Cardiac muscle cell (in vitro differentiated cells and primary cell): ENCODE measurements at places on chromosomes 12 and 14.

DNA sequence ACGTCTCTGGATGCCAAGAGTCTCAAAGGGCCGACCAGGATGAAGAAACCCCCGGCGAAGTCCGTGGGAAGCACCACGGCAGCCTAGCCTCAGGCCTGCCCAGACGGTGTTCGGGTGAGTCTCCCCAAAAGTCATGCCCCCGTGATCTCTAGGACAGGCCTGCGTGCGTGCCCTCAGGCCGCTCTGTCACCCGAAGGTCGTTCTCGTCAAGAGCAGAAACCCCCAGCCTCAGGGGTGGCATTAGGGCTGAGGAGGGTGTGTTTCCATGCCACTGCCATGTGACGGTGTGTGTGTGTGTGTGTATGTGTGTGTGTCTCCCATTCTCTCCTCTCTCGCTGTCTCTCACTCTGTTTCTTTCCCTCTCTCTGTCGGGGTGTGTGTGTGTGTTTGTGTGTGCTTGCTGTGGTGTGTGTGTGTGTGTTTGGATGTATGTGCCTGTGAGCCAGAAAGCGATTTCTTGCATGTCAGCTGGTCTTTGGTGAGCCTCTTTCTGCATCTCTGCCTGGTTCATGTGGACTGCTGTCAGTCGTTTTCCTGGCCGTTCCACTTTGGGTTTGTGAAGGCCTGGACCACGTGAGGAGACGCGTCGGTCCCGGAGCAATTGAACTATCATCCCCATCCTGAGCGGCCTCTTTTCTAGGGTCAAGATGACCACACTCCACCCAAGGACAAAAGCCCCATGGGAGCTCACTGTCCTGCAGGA, 772.5 kb upstream of the ALG10B start:
- H3K4me1 ChIP-seq, result no peaks in the 10 kb centered on the region
- DNase-seq, result no peak
- H3K27me3 ChIP-seq, result no peaks in the 10 kb centered on the region
- H3K36me3 ChIP-seq, result no peaks in the 10 kb centered on the region
- no peak overlapping the region for H3K4me3 ChIP-seq
- no peak overlapping the region for H3K27ac ChIP-seq

- DNase-seq, result no peak
- no peak overlapping the region for H3K4me3 ChIP-seq
Observed at GRCh38 chr12:80015660-80016059, 80.8 kb upstream of the PPP1R12A start.

DNA sequence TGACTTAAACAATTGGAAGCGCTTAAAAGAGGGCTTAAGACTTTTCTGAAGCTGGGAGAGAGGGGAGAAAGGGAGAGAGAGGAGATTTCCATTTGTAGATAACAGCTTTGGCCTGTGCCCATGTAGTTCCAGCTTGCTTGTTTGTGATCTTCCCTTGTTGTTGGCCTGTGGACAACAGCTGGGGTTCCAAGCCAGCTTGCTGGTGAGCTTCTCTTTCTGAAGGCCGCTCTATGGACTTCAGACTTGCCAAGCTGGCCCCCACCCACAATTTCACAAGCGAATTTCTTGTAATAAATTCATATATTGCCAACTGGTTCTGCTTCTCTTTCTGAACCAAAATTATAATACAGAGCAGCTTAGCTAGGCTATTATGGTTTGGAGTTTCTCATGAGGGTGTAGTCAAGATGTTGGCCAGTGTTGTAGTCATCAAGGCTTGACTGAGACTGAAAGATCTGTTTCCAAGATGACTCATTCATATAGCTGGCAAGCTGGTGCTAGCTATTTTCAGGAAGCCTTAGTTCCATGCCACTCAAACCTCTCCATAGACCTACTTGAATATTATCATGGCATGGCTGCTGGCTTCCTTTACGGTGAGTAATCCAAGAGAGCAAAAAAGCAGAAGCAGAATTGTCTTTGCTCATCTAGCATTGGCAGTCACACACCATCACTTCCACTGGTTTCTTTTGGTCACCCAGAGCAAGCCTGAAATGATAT, 89.4 kb downstream of the ATP23 start:
- H3K36me3 ChIP-seq, result no peaks in the 10 kb centered on the region
- H3K4me1 ChIP-seq, result no peaks in the 10 kb centered on the region
- no peak overlapping the region for H3K27ac ChIP-seq
- no peak overlapping the region for H3K4me3 ChIP-seq
- no peaks in the 10 kb centered on the region for H3K27me3 ChIP-seq

GRCh38 chr12:59698600-59698999, 102.8 kb downstream of the SLC16A7 start:
- no peak for DNase-seq
- no peak overlapping the region for H3K4me3 ChIP-seq
- no peaks in the 10 kb centered on the region for H3K36me3 ChIP-seq

GRCh38 chr12:45986641-45987339, 3.6 kb downstream of the SCAF11 start:
- no peaks in the 10 kb centered on the region for H3K36me3 ChIP-seq
- H3K27ac ChIP-seq, result peak overlapping the region; percentile 79
- H3K27me3 ChIP-seq, result no peaks in the 10 kb centered on the region
- H3K4me3 ChIP-seq, result peak overlapping the region; percentile 8
- peaks cover 32% of the 10 kb centered on the region for H3K4me1 ChIP-seq
- DNase-seq, result no peak

GRCh38 chr14:50928002-50928635, 16.2 kb downstream of the PYGL start:
- no peaks in the 10 kb centered on the region for H3K27me3 ChIP-seq
- H3K27ac ChIP-seq, result no peak overlapping the region
- no peaks in the 10 kb centered on the region for H3K36me3 ChIP-seq
- peak; percentile 95 for DNase-seq

GRCh38 chr12:94404854-94405253, 54.8 kb downstream of the CEP83 start:
- H3K4me3 ChIP-seq, result no peak overlapping the region
- H3K36me3 ChIP-seq, result peaks cover 8% of the 10 kb centered on the region
- DNase-seq, result no peak

DNA sequence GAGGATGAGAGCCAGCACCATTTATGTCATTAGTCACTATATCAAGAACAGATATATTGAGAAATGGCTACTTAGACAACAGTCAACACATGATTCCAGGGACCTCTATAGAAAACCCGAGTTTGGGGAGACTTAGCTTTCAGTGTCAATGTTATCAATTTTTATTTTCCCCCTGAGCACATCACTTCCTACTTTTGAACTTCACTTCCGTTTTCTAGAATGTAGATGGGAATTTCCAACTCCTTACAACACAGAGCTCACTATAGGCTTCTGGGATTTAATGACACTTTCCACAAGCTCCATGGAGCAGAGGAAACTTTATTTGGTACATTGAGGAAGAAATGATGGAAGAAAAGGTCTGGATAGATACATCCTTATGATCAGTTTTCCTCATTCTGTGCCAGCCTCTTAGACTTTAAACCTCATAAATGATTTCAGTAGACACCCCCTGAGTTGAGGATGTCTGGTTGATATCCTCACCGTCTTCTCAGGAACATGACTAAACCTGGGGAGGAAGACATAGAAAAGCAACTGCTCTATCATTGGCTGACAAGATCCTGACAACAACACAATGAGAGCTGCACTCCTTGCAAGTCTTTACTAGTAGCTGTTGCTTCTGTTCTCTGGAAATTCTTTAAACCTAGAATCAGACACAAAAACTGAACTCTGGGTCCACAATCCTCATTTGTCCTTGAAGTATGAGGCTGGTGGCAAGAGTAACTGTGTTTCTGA, 449.4 kb upstream of the OR4E1 start:
- H3K27ac ChIP-seq, result no peak overlapping the region
- no peaks in the 10 kb centered on the region for H3K4me1 ChIP-seq
- no peak for DNase-seq
- no peak overlapping the region for H3K4me3 ChIP-seq
- peaks cover 13% of the 10 kb centered on the region for H3K27me3 ChIP-seq

- H3K36me3 ChIP-seq, result no peaks in the 10 kb centered on the region
- peak; percentile 30 for DNase-seq
- no peak overlapping the region for H3K27ac ChIP-seq
- H3K4me3 ChIP-seq, result no peak overlapping the region
- H3K27me3 ChIP-seq, result no peaks in the 10 kb centered on the region
Observed at GRCh38 chr12:91406920-91407341, 224.3 kb upstream of the DCN start.

DNA sequence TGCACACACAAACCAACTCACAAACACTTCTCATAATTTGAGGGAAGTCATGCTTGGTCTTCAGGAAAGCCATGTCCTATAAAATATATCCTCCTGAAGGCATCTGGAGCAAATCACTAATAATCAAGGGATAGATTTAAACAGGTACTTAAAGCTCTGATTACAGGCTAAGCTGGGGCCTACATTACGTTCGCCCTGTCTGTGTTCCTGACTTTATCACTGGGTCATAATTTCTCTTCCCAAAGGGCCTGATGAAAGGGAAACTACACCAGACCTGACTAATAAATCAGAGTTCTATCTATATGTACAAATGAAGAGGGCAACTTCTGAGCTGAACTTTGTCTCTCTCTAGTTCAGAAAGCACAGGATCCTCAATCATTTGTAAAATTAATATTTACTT, 43.9 kb upstream of the RASSF8 start:
- H3K4me1 ChIP-seq, result no peaks in the 10 kb centered on the region
- H3K27ac ChIP-seq, result no peak overlapping the region

DNA sequence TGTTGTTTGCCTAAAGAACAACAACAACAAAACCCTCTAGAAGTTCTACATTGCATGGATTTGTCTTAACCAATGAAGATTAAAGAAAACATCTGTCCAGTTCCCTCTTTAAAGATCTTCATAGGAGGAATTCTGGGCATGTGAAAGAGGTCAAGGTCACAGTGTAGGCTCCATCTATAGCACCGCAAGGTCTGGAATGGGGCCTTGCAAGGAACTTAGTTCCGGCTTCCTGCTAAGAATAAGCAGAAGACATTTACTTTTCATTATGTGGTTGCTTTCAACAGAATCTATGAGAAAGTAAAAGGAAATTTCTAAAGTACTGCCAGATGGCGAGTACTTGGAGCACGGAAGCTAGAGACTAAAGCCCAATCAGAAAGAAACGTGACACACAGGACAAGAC, 57.2 kb upstream of the GNPNAT1 start:
- H3K4me1 ChIP-seq, result peaks cover 23% of the 10 kb centered on the region
- no peak overlapping the region for H3K4me3 ChIP-seq
- no peak overlapping the region for H3K27ac ChIP-seq
- H3K27me3 ChIP-seq, result no peaks in the 10 kb centered on the region
- no peaks in the 10 kb centered on the region for H3K36me3 ChIP-seq

DNA sequence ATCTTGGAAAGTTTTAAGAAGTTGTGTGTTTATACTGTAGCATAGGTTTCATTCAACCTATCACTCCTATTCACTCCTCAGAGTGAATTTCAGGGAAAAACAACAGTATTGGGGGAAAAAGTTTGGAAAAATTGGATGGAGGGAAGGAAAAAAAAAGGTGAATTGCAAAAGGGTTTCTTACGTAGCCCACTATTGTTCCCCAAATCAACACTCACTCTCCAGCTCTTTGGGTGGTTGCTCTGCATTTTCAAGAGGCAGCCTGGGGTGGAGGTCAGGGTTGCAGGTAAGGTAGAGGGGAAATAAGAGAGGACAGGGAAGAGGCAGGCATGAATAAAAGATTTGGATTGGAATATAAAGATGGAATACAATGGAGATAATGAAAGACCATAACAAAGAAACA, 42.3 kb downstream of the BORCS5 start:
- H3K36me3 ChIP-seq, result no peaks in the 10 kb centered on the region
- H3K4me3 ChIP-seq, result no peak overlapping the region
- DNase-seq, result no peak
- no peak overlapping the region for H3K27ac ChIP-seq
- no peaks in the 10 kb centered on the region for H3K4me1 ChIP-seq

- DNase-seq, result no peak
- peaks cover 16% of the 10 kb centered on the region for H3K4me1 ChIP-seq
- no peaks in the 10 kb centered on the region for H3K27me3 ChIP-seq
- H3K4me3 ChIP-seq, result no peak overlapping the region
Observed at GRCh38 chr12:11669348-11669747, 19.9 kb downstream of the ETV6 start.

GRCh38 chr14:100543471-100544455, 43.5 kb downstream of the BEGAIN start:
- no peak for DNase-seq
- H3K4me1 ChIP-seq, result no peaks in the 10 kb centered on the region
- no peak overlapping the region for H3K4me3 ChIP-seq
- H3K27me3 ChIP-seq, result peaks cover 8% of the 10 kb centered on the region
- no peak overlapping the region for H3K27ac ChIP-seq

- H3K4me1 ChIP-seq, result peaks cover 10% of the 10 kb centered on the region
- H3K27ac ChIP-seq, result no peak within 1 kb of the TSS
- DNase-seq, result peak; percentile 47
Observed at GRCh38 chr14:90815822-90816662, at the start of gene TTC7B. TSS of gene TTC7B (minus strand) at chr14:90816430. CDS start at chr14:90816295, 135 bp downstream.
